LoVo (cell line): ENCODE measurements at places on chromosomes 6 and 20.

DNA sequence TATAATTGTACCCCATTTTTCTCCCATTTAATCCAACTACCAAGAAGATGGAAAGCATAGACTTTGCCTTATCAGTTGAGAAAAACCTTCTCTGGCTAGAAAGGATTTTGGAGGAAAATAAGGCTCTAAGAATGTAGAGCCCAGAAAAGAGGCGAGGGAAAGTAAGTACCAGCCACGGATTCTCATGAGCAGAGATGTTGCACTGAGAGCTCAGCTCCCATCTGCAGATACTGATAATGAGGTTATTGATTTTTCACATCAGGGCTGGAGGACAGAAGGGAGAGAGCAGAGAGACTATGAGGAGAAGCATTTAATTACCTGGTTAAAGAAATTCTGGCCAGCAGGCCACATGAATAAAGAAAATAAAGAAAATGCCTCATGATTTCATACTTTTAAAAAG is 104.4 kb upstream of the FAM184A start:
- DNase-seq: no peak

GRCh38 chr6:14290772-14291330 is 173.3 kb downstream of the CD83 start:
- DNase-seq: no peak

DNA sequence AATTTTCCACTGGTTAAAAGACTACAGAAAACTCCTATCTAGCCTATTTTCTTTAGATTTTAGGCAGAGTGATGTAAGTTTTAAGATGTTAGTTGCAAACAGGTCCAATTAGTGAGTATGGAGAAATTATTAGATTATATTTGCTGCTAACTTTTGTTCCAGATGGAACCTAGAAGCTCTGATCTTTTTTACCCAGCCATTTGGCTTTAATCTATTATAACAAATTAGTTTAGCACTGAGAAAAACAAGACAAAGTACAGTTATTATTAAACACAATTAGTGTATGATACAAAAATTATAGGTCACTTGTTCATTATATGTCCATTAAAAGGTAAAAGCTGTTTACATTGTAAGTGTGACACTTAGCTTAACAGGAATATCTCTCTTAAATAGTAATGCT is 2.5 kb downstream of the FAM162B start:
- no peak for DNase-seq

DNA sequence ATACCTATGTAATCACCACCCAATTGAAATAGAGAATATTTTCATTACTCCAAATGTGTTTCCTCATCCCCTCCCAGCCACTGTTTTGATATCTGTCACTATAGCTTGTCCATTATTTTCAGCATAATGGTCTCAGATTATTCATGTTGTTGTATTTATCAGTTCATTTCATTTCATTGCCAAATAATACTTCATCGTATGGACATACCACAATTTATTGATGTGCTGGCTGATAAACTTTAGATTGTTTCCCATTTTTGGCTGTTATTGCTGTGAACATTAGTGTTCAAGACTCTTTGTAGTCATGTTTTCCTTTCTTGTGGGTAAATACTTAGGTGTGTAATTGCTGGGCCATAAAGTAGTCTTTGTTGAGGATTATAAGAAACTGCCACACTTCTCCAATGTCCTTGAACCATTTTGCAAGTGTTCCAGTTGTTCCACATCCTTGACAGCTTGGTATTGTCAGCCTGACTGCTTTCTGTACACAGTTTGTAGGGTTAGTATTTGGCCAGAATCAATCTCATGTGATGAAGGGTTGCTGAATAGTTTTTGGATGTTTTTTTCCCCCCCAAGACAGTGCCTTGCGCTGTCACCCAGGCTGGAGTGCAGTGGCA is 44.3 kb downstream of the JARID2 start:
- DNase-seq: no peak

DNA sequence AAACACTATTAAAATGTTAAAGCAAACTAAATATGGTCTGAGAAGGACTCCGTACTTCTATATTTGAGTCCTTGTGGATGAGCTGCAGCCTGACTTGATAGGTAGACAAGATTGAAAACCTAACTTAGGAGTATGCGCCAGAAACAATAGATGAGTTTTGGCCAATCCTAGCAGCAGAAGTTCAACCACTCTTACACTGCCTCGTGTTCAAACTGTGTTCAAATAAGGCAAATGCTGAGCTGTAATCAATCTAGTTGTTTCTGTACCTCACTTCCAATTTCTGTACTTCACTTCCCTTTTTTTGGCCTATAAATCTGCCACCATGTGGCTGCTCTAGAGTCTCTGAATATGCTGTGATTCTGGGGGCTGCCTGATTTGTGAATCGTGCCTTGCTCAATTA is 13.2 kb upstream of the SERINC1 start:
- DNase-seq: no peak

GRCh38 chr20:9177278-9177677 is 108.4 kb downstream of the PLCB4 start:
- peak; percentile 32 for DNase-seq

DNA sequence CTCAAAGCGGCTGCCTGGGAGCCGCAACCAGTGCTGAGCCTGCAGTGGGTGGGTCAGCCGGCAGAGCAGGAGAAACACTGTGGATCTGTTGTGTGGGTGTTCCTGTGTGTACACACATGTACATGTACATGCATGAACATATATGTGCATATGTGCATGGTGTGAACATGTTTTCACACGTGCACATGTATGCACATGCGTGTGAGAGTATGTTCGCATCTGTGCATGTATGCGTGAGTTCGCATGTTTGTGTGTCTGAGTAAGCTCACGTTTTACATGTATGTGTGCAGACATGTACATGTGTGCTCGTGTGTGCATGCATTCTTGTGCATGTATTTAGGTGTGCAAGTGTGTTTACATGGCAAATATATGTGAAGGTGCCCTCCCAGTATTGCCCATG is 302.6 kb downstream of the CDH4 start:
- DNase-seq: no peak

DNA sequence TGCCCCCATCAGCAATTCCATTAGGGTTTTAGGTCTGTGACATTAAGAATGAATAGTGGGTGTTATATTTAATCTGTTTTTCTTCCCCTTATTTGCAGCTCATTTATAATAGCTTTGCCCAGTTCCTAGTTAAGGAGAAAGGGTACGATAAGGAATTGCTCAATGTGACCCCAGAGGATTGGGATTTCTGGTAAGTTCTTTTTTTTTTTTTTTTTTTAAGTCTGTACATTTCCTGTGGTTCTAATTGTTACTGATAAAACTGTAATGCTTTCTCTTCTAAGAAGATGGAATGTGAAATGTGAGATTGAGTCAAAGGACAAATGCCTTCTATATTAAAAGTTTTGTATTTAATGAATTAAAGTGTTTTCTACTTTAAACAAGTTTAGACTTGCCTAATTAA is 5.5 kb downstream of the NT5DC1 start:
- no peak for DNase-seq

- DNase-seq: no peak
Measured at GRCh38 chr6:162345051-162345511, 382.5 kb downstream of the PRKN start.

- DNase-seq: no peak
Measured at GRCh38 chr6:154440022-154440421, 70.5 kb downstream of the CNKSR3 start.

DNA sequence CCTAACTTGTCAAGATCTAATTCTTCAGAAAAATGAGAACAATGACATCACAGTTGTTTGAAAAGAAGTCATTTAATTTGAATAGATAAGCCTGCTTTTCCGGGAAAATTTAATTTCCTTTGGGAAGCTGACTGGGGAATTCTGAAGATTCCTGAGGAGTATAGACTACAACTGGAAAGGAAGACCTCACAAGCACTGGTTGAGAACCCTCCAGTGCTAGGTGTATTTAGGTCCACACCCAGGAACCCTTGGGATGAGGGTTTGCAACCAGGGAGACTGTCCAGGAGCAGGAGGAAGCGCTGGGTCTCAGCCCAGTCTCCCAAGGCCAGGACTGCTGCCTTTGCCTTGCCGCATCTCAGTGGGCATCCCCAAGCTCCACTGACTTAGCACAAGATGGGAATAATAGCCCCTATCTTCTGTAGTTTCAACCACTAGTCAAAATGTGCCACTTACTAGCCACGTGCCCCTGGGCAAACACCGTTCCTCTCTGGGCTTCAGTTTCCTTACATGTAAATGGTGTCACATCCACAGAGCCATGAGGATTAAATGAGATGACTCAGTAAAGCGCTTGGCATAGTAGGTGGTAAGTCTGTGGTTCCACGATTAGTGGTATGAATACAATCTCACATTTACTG is 6.9 kb upstream of the CD93 start:
- no peak for DNase-seq

GRCh38 chr20:61619751-61620150 is 367.7 kb downstream of the CDH4 start:
- DNase-seq: no peak

DNA sequence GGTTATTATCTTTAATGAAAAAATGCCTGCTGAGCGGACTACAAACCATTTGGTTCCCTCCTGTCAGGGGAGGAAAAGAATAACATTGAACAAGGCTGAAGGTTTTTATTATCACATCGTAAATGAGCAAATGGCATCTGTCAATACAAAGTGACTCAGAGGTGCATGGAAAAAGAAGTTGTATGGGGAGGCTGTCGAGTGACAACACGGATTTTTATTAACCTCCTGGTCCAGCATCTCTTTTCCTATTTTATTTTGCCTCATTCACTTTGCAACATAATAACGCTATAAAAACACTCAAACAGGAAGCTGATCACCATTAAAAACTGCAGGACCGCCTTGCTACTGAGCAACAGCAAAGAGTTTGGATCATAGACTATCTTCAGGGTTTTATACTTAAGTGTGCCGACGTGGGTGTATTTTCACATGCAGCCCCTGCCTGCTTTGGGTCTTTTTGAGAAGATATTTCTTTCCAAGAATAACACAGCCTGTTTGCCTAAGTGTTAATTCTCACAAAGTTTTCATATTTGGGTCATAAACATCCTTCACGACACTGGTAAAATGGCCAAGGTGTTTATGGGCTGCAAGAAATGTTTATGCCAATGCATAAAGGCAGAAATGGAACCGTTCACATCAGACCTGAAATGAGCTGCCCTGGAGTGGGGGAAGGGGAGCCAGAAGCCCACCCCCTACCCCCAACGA is 132.1 kb upstream of the SALL4 start:
- peak; percentile 35 for DNase-seq

- DNase-seq: peak; percentile 61
Measured at GRCh38 chr20:35093267-35093884, 769 bp upstream of the TRPC4AP start.

DNA sequence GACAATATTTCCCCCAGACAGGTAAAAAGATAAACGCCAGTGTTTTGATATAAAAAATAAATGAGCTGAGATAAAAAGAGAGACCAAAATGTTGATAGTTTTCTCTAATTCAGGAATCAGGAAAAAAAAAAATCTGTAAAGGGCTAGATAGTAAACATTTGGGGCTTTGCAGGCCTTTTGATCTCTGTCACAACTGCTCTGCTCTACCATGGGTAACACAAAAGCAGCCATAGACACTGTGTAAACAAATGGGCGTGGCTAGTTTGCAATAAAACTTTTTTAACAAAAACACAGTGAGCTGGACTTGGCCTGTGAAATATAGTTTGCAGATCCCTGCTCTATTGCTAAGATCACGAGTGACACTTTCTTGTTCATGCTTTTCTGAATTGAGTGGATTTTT is 219.1 kb upstream of the STXBP5 start:
- peak; percentile 79 for DNase-seq

DNA sequence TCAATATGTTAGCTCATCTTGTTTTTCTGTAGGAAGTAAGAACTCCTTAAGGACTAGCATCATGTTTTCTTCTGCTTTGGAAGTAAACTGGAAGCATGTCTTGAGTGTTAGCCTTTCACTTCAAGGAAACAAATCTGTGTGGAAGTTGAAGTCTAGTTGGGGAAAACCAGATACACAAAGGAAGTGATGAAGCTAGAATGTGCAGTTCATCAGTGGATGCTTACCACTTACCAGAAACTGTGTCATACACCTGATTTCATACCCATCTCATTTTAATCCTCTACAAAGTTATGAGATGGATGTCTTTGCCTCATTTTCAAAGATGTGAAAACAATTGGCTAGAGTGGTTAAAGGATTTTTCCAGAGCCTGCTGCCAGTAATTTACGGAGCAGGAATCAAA is 75.8 kb downstream of the TMEM170B start:
- no peak for DNase-seq

- no peak for DNase-seq
Measured at GRCh38 chr20:49431329-49431728, 51.1 kb downstream of the KCNB1 start.

- DNase-seq: no peak
Measured at GRCh38 chr6:25959890-25960536, 2.6 kb upstream of the TRIM38 start.

DNA sequence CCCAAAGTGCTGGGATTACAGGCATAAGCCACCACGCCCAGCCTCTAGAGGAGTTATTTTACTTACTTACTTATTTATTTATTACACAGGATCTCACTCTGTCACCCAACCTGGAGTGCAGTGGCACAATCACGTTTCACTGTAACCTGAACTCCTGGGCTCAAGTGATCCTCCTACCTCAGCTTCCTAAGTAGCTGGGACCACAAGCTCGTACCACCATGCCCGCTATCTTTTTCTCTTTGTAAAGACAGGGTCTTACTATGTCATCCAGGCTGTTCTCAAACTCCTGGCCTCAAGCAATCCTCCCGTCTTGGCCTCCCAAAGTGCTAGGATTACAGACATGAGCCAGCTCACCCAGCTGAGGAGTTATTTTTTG is 1.6 kb upstream of the TRIB3 start:
- no peak for DNase-seq

- DNase-seq: no peak
Measured at GRCh38 chr6:116450769-116451740, 10.1 kb upstream of the CALHM6 start.

GRCh38 chr6:3303795-3304411 is 45.2 kb downstream of the PSMG4 start:
- DNase-seq: no peak

DNA sequence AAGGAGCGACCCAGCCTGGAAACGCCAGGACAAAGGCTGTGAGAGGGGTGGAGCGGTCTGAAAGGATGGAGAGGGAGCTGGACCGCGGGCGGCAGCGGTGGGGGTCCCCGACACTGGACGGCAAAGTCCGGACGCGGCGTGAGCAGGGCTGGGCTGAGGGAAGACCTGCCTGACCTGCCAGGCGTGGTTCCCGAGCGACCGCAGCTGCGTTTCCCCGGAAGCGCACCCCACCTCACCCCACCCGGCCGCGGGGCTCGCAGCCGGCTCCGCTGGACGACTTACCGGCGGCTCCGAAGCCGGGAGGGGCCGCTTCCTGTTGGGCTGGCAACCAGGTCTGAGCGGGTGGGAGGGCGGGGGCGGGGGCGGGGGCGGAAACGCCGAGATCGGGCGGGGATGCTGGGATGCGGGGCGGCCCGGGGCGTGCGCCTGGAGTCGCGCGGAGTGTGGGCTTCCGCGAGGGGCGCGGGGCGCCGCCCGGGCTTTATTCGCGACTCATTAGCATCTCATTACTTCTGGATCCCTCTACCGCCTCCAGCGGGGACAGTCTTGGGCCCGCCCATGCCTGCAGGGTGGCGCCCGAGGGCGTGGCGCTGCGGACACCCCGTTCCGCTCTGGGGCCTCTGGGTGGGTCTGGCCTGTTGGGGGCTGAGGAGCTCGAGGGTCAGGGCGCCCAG is at the start of gene MICAL1:
TSS of gene MICAL1 (minus strand) at position 336 of the 674 bp plus-strand sequence. CDS start 1,576 bp downstream, outside the sequence.
- DNase-seq: peak; percentile 64

- DNase-seq: no peak
Measured at GRCh38 chr20:19975901-19976300, 41.3 kb upstream of the NAA20 start.

- DNase-seq: no peak
Measured at GRCh38 chr20:10105046-10105445, 70.3 kb downstream of the ANKEF1 start.
